AG09309 (cell line): ENCODE measurements at places on chromosomes 2 and 18.

GRCh38 chr2:219444566-219445091 lies 10.0 kb downstream of the SPEG start:
- no peak for DNase-seq

DNA sequence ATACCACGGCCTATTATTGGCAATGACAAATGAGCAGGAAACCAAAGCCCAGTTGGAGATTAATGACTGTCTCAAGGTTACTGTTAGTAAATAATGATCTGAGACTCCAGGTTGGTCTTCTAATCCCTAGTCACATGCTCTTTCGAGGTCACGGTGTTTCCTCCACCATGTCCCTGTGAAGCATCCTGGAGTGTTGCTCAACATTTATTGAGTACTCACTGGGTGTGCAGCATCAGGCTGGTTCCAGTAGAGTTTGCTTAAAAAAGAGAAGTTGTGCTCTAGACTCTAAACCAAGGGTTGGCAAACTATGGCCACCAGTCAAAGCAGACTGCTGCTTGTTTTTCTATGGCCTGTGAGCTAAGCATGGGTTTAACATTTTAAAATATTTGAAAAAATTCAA lies 263.8 kb upstream of the ATP5MC3 start:
- DNase-seq, result no peak

GRCh38 chr2:240789501-240790369 lies 30.3 kb downstream of the KIF1A start:
- DNase-seq, result no peak

DNA sequence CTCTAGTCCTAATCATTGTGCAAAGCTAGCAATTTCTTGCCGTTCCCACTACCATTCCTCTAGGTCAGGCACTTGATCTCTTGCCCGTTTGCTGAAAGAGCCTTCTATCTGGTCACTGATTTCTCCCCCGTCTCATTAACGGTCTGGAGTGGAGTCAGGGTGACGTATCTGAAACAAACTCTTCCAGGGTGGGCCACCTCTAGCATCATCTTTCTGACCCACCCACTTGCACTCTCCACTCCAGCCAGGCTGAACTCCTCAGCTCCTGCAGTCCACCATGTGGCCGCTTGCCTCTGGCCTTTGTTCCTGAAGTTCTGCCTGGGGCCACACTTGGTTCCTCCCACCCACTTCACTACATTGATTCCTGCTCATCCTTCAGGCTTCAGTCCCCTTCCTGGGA lies 13.3 kb downstream of the BCL2 start:
- DNase-seq, result no peak

- DNase-seq, result no peak
These were observed 9.7 kb downstream of the SIX2 start for GRCh38 chr2:44999540-44999939.

DNA sequence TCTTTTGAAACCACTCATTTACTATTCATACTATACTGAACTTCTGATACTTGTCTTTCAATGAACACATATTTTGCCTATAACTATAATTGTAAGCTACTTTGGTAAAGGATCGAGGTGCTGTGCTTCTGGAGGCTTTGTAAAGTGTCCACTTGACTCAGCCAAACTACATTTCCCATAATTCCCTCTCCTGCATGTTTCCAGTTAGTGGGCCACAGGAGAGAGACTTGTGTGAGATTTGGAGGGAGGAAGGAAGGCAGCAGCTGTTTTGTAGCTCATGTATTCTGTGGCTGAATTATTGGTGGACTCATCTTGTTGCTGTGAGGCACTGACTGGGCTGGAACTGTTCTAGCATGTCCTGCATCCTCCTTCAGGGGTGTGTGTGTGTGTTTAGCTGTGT lies 328.8 kb downstream of the ARL6IP6 start:
- no peak for DNase-seq

- peak; percentile 99 for DNase-seq
These were observed 72.3 kb downstream of the MDH1 start for GRCh38 chr2:63661076-63661475.

DNA sequence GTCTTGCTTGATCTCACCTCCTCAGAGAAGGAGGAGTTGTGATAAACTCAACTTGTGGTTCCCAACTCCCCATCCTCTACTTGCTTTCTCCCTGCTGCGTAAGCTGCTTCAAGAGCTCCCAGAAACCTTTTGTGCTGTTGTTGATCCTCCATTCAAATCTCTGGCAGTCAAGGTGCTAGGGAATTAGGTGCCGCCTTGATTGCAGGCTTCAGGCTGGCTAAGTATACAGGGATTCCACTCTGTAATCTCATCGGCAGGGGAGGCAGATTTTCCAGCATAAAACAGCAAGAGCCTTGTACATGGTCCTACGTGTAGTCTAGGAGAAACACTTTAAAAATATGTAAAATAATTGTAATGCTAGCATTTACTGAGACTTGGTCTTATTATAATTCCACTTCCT lies 116.2 kb upstream of the DDX18 start:
- DNase-seq, result no peak

- DNase-seq, result no peak
These were observed 123.5 kb upstream of the PELI1 start for GRCh38 chr2:64267699-64268098.

GRCh38 chr2:235493775-235494715 lies at the start of gene AGAP1:
TSS of gene AGAP1 (plus strand) at chr2:235494043.
- DNase-seq, result no peak

DNA sequence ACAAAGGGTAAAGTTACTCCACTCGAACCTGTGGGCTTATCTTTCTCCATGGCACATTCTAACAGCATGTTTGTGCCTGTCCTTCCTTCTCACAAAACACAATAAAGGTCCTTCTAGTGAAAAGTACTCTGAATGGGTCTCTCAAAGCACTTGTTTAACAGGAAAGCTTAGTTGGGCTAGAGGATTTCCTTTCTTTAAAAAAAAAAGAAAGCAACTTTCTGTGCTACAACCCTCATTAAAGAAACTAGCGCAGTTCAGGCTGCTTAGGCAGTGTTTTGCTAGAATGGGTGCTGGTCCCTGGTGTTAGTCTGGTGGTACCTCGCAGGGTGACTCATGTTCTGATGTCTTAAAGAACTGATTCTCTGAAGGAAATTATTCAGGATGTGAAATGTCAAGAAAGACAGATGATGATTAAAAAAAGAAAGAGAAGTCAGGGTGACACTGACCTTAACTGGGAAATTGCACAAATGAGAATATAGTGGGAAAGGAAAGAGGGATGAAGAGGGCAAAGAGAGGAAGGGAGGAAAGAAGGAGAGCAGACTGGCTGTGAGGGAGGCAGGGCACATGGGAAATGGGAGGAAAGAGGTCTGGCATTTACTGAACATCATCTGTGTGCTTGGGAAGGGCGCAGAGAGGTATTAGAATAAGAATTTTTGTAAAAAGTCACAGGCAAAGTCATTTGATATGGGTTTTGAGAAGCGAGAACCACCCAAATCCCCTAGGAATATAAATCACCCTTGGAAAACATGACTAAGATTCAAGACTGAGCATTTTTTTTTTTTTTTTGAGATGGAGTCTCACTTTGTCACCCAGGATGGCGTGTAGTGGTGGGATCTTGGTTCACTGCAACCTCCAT lies 74.9 kb downstream of the ATP8B1 start:
- DNase-seq, result no peak

- DNase-seq, result no peak
These were observed 10.6 kb upstream of the POMC start for GRCh38 chr2:25178976-25179375.

DNA sequence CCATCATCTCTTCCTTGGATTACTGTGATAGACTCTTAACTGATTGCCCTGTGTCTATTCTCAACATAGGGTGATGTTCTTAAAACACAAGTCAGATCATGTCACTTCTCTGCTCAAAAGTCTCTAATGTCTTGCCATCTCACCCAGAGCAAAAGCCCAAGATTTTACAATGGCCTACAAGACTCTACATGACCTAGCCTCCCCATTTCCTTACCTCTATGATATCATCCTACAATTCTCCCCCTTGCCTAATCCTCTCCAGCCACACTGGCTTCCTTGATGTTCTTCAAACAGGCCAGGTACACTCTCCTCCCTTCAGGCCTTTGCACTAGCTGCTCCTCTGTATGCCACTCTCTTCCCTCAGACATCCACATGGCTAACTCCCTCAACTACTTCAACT lies 55.1 kb downstream of the ROCK1 start:
- DNase-seq, result no peak

DNA sequence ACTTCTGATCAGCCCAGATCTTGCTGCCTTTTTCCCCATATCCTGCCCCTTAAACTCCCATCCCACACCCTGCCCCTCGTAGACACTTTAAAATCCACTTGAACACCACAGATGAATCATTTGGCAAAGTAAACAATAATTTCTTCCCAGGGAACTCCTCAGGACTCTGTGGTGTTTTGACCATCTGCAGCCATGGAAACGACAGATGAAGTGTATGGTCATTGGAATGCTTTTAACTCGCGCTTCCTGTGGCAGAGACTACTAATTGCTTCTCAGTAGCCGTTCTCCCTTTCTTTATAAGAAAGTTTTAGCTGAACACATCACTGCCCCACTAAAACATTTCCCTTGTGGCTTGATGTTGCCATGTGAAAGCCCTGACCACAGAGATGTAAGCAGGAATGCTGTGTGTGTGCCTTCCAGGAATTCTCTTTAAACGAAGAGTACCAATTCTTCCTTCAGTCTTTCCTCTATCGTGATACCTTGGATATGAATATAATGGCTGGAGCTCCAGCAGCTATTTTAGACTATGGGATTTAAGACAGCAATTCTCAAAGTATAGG lies 92.7 kb upstream of the PARD3B start:
- peak; percentile 99 for DNase-seq

- DNase-seq, result no peak
These were observed 55.4 kb downstream of the FASTKD2 start for GRCh38 chr2:206820807-206821206.

GRCh38 chr2:172672114-172672513 lies 63.5 kb upstream of the RAPGEF4 start:
- DNase-seq, result no peak

GRCh38 chr2:118973542-118973951 lies 31.6 kb downstream of the MARCO start:
- peak; percentile 13 for DNase-seq

DNA sequence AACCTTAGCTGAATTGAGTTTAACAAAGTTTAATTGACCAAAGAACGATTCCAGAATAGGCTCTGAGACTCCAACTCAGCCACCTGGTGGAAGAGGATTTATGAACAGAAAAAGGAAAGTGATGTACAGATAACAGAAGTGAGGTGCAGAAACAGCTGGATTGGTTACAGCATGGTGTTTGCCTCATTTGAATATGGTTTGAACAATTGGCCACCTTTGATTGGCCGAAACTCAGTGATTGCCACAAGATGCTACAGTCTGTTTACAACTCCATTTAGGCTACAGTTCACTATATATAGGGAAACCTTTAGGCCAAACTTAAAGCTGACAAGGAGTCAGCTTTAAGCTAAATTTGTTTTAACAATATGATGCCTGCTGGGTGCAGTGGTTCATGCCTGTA lies 28.1 kb upstream of the SLC35G4 start:
- DNase-seq, result no peak

- DNase-seq, result peak; percentile 61
These were observed 128.0 kb downstream of the EPHA4 start for GRCh38 chr2:221444106-221444505.

- DNase-seq, result no peak
These were observed 351.7 kb upstream of the CDH7 start for GRCh38 chr18:65399091-65399490.

GRCh38 chr18:22026362-22026761 lies 143.0 kb upstream of the GATA6 start:
- DNase-seq, result no peak

DNA sequence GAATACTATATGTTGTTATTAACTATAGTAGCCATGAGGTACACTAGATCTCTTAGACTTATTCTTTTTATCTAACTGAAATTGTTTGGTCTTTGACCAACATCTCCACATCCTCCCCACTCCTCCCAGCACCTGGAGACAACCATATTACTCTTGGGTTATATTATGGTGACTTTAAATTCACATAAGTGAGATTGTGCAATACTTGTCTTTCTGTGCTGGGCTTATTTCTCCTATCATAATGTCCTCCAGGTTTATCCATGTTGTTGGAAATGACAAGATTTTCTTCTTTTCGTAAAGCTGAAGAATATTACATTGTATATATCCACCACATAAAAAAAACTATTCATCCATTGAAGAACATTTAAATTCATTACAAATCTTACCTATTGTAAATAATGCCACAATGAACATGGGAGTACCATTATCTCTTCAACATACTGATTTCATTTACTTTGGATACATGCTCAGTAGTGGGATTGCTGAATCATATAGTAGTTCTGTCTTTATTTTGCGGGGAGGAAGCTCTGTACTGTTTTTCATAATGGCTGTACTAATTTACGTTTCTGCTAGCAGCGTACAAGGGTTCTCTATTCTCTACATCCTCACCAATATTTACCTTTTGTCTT lies 159.2 kb upstream of the SCN7A start:
- no peak for DNase-seq

- DNase-seq, result no peak
These were observed 409.5 kb upstream of the FIGN start for GRCh38 chr2:164145093-164145987.

GRCh38 chr2:202909394-202910192 lies 1.9 kb downstream of the WDR12 start:
- no peak for DNase-seq

- no peak for DNase-seq
These were observed 4.8 kb downstream of the COPS9 start for GRCh38 chr2:240131296-240131695.

- no peak for DNase-seq
These were observed 46.4 kb upstream of the SPTBN1 start for GRCh38 chr2:54409752-54410151.

DNA sequence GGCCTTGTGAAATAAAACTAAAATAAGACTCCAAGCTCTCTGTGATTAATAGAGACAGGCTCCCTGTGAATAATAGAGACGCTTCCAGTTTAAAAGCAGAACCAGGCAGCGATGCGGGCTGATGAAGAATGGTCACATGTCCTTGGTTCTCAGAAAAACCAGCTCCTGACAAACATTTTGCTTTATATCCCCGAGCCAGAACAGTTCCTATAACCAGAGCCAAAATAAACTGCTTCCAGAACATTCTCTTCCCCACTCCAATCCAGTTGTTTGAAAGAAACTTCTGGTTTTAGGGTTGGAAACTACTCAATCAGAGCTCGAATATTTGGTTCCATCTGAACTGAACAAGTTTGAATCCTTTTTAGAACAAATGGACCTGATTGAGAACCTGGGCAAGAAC lies 213.7 kb downstream of the TSN start:
- no peak for DNase-seq

DNA sequence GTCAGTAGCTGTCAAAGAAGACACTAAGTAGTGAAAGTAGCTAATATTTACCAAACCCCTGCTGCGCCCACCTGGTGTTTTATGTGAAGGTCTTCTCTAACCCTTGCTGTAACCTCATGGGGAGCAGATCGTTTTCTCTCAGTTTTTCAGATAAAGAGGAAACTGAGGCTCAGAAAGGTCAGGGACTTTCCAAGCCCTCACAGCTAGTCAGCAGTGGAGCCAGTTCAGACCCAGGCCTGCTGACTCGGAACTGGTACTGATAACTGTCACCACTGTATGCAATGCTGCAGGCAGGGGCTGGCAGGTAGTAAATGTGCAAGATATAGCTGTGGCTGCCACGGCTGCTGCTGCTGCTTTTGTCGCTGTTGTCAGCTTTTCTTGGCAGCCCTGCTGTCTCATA lies 69.1 kb downstream of the LRRFIP1 start:
- DNase-seq, result no peak
